ENCODE measurements at places on chromosomes 13 and 19.
A peak's percentile ranks its signal among the peaks of the same experiment; 100 is the strongest.

- DNase-seq = no peak
Measured at GRCh38 chr13:100045355-100045754, 43.5 kb upstream of the PCCA start.

DNA sequence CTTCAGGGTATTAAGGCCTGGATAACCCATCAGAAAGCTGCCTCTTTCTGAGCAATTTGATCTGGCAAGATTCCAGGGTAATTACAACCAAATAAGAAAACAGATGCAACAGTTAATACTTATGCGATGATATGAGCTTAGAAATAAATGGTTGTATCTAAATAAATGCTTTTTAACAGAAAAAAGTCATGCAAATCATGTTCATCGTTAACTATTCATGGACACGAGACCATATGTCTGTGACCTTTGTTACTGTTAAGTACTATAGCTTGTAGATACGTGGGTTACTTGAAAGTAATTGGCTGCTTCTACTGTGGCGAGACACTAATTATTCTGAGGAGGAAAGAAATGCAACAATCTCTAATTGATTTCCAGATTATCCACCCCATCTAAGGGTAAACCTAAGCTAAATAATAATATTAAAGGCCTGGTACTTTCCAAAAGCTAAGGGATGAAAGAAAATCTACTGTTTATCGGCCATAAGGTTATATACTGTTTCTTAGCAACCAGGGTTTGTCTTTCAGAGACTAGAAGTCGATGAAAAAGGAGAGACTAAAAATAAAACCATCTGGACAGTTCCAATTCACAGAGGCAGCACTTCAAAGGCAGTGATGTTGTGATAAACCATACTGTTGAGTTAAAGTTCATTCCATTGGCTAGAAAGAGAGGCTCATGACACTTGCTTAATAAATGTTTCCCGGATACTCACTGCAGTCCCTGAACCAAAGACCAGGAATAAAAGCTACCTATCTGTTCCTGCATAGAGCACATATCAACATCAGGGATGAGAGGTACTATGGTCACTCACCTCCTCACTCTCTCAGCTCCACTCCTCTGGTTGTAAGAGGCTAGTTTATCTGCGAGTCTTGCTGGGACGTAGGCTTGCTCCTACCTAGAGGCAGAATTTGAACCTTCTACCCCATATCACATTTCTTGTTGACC is 1.5 kb downstream of the EPSTI1 start:
- no peak for DNase-seq

- no peak for DNase-seq
Measured at GRCh38 chr19:35740108-35740422, 2.2 kb downstream of the IGFLR1 start.

- DNase-seq = no peak
Measured at GRCh38 chr13:99363391-99363790, 56.2 kb upstream of the GPR183 start.

- DNase-seq = peak; percentile 70
Measured at GRCh38 chr19:35154525-35155406, at the start of gene FXYD5. Gene FXYD5, plus strand, starts transcription at chr19:35154735. Its CDS starts 816 bp downstream, at chr19:35155551.

GRCh38 chr13:33722216-33722915 is 95.6 kb upstream of the RFC3 start:
- DNase-seq = no peak
